ENCODE measurements at places on chromosomes 7 and 10.

GRCh38 chr10:83425306-83425705 is 714.0 kb upstream of the GHITM start:
- DNase-seq, result no peak

DNA sequence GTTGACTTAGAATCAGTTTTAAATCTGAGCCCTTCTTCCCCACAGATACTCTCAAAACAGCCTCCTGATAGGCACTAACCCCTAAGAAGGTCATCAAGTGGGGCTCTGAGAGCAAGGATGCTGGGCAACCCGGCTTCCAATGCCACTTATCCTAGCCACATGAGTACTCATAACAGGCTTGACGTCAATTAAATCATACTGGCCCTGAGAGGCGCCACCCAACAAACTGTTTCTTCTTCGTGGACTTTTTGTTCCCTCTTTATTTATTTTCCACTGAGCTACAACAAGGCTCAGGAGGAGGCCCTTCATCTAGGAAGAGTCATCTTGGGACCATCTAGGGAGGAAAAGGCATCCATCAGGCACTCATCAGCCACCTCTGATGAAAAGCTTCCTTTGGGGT is 255.9 kb downstream of the KCNMA1 start:
- DNase-seq, result no peak

DNA sequence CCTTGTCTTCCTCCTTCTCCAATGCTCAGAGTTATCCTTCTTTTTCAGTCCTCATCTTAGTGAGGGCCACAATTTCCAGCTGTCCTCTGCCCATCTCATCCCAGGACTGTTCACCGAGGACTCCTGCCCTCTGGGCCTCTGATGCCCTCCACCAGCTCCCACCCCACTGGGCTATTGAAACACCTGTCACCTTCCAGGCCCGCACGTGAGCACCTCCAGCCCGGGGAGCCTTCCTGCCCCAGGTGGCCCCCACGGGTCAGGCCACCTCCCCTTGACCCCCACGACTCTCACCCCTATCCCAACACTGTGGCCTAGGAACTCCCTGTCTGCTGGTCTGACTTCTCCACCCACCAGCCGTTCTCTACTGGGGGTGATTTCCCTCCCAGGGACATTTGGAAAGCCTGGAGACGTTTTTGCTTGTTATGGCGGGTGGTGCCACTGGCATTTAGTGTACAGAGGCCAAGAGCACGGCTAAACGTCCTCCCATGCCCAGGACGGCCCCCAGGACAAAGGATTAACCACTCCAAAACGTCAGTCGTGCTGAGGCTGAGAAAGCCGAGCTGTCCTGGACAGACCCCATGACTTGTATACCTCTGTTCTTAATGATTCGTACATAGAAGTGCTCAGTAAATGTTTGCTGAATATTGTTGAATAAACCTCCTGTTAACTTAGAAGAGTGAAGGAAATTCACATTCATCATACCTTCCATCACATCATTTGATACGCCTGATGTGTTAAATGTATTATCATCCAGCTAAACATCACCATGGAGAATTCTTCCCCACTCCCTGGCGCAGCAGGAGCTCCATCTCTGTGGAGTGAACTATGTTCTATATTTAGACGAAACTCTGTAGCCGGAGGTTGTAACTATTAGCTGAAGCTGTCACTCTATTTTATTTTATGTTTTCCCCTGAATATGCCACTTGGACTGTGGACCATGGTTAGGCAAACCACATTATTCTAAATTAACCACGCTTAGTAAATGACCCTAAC is 270.1 kb upstream of the SHH start:
- no peak for DNase-seq

- DNase-seq, result no peak
Observed at GRCh38 chr7:30738026-30738915, 13.7 kb upstream of the INMT start.

DNA sequence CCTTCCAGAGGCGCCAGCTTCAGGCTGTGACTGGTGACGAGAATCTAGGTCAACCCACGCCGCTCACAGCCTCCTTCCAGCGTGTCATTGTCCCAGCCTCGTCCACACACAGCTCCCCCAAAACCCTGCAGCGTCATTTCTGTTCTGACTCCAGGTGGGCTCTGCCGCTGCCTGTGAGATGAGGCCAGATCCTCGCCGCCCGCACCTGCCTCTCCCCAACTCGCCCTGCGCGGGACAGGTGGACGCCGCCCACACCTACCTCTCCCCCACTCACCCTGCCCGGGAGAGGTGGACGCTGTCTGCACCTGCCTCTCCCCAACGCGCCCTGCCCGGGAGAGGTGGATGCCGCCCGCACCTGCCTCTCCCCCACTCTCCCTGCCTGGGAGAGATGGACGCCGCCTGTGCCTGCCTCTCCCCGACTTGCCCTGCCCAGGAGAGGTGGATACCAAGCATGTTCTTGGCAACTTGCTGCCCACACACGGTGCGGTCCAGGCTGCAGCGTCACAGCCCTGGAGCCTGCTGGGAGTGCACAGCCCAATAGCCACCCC is 32.0 kb upstream of the CFAP46 start:
- DNase-seq, result no peak

Measured in stimulated activated CD8-positive, alpha-beta memory T cell treated with anti-CD3 and anti-CD28 coated beads, Interleukin-15, amount 100 ng/mL, for 24 hours (primary cell).